Stimulated activated CD4-positive, alpha-beta T cell treated with anti-CD3 and anti-CD28 coated beads, Interleukin-1b, Interleukin-23, amount 100 ng/mL, for 1 hour (primary cell): ENCODE measurements at places on chromosomes 1 and 21.

- no peak for DNase-seq
These were observed 67.1 kb downstream of the UBE2T start for GRCh38 chr1:202274611-202275010.

DNA sequence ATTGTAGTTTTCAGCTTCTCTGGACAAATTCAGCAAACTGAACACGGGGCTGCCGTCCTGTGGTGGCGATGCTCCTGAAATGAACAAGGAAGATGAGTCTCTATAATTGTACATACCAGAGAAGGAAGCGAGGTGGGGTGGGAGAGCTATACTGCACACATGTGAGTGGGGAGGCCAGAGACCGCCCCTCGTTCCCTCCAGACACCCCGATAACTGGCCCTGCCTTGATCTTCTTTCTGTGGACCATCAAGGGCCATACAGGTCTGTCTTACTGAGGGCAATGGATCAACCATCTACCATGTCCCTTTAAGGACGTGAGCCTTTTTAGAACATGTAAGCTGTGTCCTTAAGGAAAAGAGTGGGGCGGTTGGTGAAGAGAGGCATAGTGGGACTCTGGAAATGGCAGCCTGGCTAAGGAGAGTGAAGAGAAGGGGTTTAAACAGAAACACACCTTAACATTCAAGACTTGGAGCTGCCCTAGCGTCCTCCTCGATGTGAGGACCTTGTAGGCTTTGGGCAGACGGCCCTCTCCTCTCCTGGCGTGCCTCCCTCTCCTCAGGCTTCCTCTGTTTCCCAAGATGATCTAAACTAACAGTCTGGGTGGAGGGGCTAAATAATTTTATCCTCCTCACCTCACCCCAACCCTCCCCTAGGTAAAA is 5.8 kb downstream of the PLEKHO1 start:
- DNase-seq = no peak

DNA sequence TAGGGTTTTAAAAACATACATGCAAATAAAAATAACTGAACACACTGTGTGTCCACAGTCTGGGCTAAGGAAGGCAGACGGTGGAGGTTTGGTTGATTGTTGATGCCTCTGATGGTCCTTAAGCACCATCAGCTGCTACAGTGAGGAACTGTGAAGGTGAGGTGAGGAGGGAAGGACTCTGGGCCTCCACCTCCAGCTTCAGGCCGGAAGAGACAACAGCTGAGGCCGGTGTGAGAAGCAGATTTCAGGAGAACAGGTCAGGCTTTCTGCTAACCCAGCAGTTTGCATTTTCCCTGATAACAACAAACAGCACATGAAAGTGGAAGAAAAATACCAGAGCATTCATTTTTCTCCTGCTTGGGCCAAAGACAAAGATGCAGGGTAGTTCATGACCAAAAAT is 189.9 kb upstream of the AJAP1 start:
- no peak for DNase-seq

DNA sequence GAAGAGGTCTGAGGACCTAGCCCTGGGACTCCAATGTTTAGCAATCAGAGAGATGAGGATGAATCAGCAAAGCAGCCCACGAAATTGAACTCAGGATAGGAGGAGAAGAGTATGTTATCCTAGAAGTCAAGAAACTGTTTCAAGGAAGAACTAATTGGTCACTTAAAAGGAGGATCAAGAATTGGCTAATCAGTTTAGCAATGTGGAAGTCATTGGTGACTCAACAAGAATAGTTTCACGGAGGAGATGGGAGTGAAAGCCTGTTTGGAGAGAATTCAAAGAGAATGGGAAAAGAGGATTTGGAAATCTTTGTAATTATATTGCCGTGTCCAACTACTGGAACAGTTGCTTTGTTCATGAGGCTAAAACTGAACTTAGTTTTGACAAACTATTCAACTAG is 7.4 kb downstream of the HMCN1 start:
- no peak for DNase-seq

DNA sequence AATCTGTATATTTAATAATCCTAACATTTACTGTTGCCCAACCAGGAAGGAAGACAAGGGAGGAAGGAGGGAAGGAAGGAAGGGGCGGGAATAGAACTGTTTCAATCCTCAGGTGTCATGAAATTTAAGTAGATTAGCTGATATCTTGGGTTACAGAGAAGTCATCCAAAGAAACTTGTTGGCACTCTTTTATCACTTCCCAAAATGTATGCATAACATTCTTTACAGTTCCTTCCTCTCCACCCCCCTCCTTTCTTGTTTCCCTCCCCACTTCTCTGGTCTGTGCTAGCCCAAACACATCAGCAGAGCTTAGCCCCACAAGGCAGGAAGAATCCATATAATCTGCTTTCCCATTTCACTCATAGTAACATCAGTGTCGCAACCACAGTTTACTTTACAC is 110.9 kb downstream of the ESRRG start:
- DNase-seq = no peak

- DNase-seq = no peak
These were observed 92.6 kb upstream of the CASZ1 start for GRCh38 chr1:10888791-10889649.

DNA sequence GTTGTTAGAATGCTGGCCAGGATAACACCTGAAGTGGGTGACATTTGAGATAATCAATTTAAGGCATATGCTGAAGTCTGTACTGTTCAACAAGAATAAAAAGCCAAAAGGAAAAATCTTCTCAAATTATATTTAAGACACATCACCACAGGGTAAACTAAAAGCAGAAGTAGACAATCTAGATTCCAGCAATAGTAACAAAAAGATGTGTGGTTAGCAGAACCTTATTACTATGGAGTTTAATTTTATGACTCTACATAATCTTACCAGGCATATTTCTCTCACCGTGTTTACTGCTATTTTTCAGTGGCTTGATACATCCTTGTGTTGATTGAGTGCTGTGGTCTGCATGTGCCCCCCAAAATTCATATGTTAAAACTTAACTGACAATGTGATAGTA is 300.4 kb upstream of the ZP4 start:
- no peak for DNase-seq

- DNase-seq = no peak
These were observed 17.0 kb downstream of the AGT start for GRCh38 chr1:230696722-230697437.

- no peak for DNase-seq
These were observed 48.4 kb upstream of the CD34 start for GRCh38 chr1:207959141-207959825.

DNA sequence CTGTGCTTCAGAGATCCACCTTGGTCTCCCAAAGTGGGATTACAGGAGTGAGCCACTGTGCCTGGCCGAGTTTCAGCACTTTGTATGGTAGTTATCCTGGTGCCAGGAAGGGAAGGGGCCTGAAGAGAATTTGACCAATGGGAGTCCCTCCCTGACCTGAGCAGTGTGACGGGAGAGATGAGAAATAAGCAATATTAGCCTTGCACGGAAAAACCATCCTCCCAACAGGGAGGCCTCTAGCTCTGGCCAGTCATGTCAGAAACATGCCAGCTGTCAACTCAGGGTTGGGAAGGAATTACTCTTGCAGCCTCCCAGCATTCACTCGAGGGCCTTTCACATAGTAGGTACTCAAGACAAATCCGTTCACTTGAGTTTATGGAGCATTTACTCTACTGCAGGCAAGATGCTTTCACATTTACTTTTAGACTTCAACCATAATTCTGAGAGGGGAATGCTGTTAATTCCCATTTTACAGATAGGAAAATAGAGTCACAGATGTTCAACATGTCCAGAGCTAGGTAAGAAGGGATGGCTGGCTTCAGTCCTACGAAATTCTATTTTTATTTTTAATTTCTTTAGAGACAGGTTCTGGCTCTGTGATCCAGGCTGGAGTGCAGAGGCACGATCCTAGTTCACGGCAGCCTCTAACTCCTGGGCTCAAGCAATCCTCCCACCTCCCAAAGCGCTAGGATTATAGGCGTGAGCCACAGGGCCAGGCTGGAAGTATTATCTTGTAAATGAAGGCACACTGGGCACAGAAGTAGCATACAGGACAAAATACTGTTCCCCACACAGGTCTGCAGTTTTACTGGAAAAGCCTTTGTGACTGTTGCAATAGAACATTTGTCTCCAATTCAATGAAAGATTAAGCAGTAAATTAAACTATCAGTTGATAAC is 3.2 kb upstream of the ATP13A2 start:
- no peak for DNase-seq

DNA sequence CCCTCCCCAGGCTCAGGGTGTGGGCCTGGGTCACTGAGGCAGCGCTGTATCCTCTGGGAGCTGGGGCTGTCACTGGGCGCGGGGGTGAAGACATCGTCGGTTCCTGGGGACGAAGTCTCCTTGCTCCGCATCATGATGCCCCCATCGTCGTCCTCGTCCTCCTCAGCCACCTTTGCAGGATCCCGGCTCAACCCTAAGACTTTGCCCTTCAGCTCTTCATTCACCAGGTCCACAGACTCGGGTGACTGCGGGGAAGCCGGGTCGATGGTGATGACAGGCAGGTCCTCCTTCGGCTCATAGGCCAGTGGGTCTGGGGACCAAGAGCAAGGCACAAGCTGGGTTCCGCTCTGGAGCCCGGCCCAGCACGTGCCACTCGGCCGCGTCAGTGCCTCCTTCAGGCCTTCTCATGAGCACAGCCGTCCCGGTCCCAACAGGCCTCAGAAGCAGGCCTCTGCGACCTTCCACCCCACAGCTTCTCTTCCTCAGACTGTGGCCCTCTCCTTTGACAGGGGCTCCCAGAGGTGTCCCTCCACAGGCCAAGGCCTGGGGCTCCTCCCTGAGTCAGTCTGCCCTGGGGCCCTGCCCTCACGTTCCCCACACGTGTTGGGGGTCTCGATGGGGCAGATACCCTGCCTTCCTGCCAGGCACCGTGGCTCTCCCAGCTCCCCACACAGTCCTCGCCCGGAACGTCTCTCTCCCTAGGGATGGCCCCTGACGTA is 54.4 kb downstream of the SLC9A1 start:
- DNase-seq = no peak

- no peak for DNase-seq
These were observed 95.2 kb downstream of the KCNJ15 start for GRCh38 chr21:38351961-38352521.

- no peak for DNase-seq
These were observed 123.8 kb downstream of the PRDM16 start for GRCh38 chr1:3192825-3193224.

- DNase-seq = no peak
These were observed 2.9 kb downstream of the ARF1 start for GRCh38 chr1:228085287-228085951.

DNA sequence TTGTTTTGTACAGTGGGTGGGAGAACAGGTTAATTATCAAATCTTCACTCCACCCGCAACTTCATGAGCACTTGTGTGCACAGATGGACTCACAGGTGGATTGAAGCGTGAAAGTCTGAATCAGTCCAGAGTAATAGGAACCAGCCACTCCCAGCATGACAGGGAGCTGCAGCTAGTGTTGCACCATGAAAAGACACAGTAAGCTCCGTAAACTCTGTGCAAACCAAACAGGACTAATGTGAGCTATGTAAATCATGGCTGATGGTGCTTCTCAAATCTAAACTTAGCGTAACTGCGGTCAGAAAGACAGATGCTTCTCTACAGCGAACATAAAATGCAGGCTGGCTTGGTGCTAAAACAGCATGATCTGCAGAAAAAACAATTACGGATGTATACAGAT is 114.4 kb downstream of the CENPF start:
- DNase-seq = no peak

DNA sequence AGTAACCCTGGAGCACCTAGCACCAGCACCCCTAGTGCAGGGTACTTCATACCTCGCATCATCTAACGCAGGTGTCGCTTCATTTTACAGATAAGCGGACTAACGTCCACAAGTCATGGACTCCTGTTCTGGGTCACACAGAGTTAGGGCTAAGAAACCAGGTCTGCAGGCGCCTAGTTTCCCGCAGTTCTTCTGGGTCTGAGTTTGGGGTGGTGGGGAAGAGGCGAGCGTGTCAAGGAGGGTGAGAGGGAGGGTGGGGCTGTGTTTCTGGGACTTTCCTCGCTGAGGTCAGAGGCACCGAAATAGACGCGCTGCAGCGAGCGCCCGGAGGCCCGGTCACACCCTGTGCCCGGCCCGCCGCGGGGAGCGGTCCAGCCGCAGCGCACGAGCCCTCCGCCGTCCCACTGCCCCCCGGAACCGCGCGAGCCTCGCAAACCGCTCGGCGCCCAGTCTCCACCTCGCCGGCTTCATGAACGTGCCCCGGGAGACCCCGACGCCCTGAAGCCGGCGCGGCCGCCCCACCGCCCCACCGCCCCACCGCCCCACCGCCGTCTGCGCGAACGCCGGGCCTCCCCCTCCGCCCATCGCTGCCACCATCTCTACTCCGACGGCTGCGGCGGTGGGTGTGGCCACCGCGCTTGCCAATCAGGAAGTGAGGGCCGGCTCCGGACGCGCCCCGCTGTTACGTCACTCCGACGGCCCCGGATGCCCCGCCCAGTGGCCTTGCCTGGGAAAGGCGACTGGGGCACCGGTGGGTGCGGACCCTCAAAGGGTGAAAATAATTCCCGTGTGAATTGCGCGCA is 12.3 kb downstream of the IFI6 start:
- peak; percentile 62 for DNase-seq

DNA sequence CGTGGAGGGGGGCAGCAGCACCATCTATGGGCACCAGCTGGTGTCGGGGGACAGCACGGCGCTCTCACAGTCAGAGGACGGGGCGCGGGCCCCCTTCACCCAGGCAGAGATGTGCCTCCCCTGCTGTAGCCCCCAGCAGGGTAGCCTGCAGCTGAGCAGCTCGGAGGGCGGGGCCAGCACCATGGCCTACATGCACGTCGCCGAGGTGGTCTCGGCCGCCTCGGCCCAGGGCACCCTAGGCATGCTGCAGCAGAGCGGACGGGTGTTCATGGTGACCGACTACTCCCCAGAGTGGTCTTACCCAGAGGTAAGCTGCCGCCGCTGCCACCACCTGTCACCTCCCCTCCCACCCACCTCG is 106.2 kb upstream of the VAMP3 start:
- no peak for DNase-seq

- DNase-seq = no peak
These were observed 14.4 kb downstream of the C1orf159 start for GRCh38 chr1:1101503-1101902.

- no peak for DNase-seq
These were observed 33.6 kb upstream of the F13B start for GRCh38 chr1:197100677-197101076.

DNA sequence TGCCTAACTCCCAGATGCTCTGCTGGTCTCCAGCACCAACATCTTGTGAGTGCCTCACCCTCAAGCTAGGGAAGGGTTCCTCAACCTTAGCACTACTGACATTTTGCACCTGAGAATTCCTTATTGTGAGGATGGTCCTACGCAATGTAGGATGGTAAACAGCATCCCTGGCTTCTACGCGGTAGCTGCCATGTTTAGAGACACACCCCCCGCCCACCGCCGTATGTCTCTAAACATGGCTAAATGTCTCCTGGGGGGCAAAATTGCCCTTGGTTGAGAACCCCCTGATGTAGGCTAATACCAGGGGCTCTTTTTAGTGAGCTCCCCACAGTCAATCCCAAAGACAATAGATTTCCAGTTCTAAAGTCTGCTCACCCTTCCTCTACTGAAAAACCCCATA is 2.5 kb upstream of the MAP7D1 start:
- DNase-seq = no peak
